Epithelial cell of proximal tubule (primary cell): ENCODE measurements at places on chromosomes 13 and 19. TPM values are rescaled to one million over a fixed set of nuclear protein-coding genes. Genes with fewer than 3 reads are reported as not detected.
A peak's percentile ranks its signal among the peaks of the same experiment; 100 is the strongest.

- no peak for DNase-seq
Measured at GRCh38 chr19:51029718-51030117, 3.3 kb upstream of the KLK11 start.

DNA sequence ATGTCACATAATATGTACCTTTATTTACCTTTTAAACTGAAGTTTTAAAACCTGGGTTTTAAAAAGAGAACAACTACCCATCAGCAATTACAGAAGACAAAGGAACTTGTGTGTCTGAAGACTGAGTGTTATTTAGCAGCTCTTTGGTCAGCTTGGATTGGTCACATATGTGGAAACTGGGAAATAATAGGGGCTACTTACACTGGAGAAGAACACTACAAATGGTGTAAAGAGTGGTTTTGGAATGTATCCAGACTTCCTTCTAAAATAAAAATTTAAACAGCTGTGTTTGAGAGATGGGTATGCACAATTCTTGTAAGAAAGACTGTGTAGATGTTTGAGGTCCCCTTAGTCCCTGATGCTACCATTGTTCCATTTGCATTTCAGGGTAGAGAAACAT lies 13.3 kb downstream of the TNFRSF19 start:
- DNase-seq = no peak

DNA sequence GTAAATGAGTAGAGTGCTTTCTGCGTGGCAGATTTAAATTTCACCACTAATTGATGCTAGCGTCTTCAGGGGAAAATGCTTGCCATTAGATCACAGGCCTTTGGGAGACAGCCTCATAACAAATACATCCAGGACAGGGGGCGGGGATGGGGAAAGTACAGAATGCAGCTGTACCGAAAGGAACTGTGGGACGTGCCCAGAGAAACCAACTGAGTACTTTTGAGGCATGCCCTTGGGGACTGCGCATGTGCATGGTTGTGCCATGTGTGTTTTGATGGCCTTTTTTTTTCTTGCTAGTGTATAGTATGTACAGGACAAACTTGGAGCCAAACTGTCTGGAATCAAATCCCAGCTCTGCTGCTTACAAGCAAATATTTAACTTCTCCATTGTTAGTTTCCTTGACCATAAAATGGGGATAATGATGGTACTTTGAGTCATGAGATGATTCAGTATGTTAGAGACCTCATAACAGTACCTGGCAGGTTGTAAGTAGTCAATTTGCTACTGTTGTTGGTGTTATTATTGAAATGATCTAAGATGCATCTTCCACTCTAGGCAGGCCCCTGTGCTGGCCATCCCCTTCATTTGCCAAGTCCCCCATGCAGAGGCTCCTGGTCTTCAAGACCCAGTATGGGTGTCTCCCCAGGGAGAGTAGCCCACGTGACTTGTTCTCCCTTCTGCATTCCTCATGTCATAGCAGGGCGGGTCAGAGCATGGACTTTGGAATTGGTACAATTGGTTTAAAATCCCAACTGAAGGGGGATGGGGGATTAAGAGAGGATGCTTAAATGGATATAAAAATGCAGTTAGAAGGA lies 68.3 kb upstream of the NPAS1 start:
- DNase-seq = peak; percentile 77

The PSG2 gene
- not detected in 2 replicates for total RNA-seq

The NCR1 gene
- total RNA-seq = not detected in 2 replicates

The NCCRP1 gene
- total RNA-seq = 9.9 and 11.4 TPM in 2 replicates
